Activated T-cell treated with anti-CD3 and anti-CD28 coated beads for 24 hours (primary cell): ENCODE measurements at places on chromosomes 3 and 15.

GRCh38 chr3:131561511-131561910 is 58.7 kb upstream of the MRPL3 start:
- no peak for DNase-seq

DNA sequence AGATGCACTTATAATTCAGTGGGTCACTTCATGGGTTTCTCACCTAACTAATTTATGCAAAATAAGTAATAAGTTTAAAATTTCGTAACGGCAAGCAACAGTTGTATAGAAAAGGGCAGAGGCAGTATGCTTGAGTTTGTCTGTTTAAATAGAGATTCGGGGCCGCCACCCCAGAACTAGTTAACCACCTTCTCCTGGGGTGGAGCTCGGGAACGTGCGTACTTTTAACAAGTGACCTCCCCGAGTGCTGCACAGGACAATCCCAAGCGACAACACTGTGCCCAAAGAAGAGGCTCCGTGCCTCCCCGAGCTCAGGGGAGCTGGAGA is 439 bp downstream of the SSR3 start:
- DNase-seq: no peak

- DNase-seq: no peak
Measured at GRCh38 chr3:156558389-156558788, 3.5 kb upstream of the SSR3 start.

GRCh38 chr15:88608607-88609181 is 12.4 kb upstream of the AEN start:
- DNase-seq: no peak

DNA sequence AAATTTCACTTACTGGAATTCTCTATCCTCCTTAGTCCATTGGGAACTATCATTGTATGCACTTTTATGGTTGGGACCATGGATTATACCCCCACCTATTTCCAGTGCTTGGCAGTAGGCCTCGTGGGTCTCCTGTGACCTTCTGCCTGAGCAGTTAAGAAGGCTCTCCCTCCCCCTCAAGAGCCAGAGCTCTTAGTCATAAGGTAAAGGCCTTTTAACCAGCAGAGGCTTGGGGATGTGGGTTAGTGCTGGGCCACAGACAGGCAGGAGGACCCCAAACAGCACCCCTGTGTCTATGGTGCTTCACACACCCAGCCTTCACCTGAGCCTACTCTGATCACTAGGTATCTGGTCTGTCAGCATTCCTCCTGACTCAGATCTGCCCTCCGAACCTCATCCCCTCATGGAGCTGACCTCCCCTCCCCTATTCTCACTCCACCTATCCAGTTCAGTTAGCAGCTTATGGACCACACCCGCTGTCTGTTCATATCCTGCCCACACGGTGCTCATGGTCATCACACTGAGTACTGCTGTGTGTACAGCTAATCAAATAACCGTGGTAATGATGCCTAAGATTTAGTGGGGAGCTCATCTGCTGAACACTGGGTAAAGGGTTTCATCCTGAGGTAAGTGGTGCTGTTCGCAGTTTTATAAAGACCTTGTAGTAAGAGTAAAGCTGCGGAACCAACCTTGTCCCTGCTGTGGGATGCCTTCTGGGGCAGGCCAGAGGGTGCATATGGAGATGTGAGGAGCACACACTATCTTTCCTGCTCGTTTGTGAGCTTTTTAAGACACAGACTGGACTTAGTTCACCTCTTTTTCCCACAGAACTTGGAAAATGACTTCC is 40.9 kb downstream of the KLHL18 start:
- DNase-seq: no peak

GRCh38 chr3:57756528-57757401 is 656 bp downstream of the SLMAP start:
- DNase-seq: peak; percentile 12

DNA sequence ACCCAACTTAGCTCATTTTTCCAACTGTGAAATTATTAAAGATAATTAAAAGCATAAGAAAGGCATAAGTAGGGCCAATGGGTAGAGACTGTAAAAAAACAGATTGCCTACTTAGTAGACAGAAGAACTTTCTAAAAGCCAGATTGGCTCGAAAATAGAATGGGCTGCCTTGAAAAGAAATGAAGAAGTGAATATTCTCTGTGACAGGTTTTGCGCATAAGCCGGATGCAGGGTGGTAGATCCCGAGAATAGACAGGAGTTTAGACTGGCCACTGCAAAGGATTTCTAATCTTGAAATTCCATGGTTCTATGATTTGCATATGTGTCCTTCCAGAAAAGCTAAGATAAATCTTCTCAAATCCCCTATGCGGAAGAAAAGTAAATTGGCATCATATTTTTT is 173.3 kb upstream of the ICE2 start:
- no peak for DNase-seq

GRCh38 chr15:42736178-42736792 is 643 bp downstream of the CDAN1 start:
- DNase-seq: peak; percentile 2

DNA sequence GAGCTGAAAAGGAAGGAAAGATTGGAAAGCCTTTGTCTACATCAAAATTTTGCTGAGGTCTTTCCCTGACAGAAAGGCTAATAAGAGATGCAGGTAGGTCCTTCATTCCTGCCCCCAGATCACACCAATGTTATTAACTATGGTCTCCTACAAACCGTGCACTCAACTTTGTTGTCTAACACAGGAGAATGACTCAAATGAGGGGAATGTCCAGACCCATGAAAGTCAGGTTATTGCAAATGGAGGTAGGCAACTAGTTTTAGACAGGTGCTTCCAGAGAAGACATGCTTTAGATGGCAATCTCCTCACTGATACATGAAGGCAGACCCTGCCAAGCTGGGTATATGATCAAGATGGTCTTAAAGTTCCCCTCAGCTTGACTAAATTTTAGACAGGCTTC is 51.0 kb downstream of the NFKBIZ start:
- DNase-seq: no peak

DNA sequence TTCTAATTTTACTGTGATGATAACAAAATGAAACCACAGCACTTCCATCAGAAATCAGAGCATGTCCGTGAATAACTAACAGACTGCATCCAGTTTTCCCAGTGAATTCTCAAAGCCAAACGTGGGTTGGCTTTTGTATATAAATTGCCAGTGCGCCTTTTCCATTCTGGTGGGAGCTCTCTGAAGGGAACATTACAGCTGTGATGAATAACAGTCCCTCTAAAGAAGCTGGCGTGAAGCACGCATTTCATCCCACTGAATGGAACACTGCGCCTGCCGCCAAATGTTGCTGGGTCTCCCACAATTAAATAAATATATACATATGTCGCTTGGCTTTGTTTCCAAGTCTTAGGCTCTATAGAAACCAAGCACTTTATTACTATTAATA is 113.0 kb upstream of the PFN2 start:
- DNase-seq: no peak

DNA sequence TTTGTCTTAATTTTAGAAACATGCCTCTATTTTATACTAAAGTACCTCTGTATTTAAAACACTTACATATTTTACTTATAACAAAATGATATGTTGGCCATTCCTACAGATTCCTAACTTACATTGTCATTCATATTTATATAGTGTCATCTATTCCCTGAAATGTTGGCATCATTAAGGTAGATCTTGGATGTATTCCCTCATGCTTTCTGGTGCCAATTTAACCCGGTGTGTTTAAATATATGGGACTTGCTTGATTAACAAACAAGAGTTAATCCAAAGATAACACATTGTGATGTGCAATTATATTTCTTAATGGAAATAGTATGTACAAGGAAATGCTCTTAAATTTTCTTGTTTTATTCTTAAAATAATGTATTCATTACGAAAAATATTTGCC is 352.3 kb downstream of the NAALADL2 start:
- DNase-seq: no peak

DNA sequence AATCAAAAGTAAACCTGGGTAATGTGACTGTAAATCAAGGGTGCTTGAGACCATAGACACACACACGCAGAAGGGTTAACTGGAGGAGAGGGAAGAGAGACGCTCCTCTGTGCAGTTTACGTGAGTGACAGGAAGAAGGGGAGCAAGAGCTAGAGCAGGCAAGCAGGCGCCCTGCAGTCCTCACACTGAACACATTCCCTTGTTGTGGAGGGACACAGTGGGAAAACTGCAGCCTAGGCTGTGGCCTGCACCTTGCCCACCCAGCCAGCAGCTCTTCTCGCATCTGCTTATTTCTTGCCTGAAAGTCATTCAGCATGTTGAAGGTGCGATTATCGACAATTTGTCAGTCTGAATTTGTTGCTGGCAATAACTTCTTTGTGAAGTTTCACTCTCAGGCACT is 24.2 kb downstream of the SOX2 start:
- no peak for DNase-seq

DNA sequence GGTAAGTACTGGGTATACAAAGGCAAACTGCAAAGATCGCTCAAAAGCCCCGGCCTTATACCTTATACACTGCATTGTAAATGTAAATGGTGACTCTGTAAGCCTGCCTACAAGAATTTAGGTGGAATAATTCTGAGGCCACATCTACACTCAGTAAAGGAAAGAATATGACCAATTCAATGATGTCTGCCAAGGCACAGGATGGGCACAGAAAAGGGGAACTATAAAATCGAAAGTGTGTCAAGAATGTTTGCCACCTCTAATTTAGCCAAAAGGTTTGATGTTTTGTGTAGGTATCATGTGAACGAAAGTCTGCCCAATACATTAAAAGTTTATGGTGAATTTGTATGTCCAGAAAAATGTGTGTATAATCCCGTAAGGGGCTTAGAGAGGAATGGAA is 96.1 kb downstream of the FOXP1 start:
- DNase-seq: no peak

GRCh38 chr3:126507886-126508285 is 9.7 kb downstream of the UROC1 start:
- DNase-seq: no peak

DNA sequence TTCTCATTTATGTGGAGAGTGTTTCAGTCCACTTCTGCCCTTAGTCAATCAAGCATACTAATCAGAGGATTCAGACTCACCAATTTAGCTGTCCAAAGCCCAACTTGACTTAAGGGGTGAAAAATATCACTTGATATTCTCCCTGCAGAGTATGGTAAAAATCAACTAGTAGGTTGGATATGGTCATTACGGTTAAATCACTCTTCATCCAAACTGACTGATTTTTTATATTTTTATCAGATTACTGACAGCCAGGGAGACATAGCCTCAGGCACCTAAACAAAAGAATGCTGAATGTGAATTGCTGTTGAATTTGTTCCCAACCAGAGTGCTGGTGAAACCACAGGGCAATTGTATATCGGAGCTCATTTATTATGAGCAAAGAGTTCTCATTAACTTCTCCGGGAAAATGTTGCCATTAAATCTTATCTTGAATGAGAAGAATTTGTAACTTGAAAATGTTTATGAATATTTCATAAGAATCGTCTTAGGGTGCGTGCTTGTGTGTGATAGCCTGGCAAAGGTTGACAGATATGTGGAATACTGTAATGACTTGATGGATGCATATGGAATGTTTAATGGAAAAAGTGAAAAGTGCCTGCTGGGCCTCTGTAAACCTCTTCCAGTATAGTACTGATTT is 411.2 kb downstream of the NAALADL2 start:
- DNase-seq: no peak

DNA sequence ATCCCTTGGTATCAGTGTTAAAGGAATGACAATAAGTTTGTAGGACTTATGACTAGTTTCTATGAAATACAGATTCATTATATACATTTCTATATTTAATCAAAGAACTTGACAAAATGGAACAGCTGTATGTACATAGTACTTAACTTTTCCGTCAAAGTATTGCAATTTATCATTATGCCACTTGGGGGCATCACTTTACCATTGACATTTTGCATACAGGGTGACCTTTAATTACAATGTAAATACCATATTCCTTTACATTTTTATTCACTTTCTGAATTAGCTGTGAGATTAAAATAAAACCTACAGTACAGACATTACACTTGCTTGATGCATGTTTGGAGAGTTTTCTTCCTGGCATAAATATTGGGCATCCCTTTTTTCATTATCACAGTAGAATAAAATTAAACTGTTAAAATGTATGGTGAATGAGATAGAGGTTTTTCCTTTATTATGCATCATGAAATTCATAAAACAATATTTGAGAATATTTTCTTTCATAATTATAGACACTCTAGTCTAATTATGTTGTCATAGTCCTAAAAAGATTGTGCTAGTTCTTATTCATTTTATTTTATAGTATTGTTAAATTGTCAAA is 6.9 kb downstream of the NEK11 start:
- no peak for DNase-seq

DNA sequence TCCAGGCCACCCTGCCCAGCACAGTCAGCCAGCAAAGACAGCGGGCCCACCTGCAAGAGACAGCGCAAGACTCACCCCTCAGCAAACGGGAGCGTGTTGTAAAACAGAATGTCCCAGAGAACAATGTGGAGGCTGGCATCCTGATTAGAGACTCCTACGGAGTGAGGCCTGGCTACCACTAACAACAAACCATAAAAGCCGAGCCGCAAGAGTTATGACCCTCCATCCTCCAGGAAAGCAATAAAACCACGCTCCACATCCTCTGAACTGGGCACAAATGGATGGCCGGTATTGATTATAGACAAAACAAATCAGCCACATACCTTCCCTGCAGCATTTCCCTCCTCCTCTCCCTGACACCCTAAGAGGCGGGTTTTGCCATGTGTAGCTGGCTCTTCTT is 75.8 kb upstream of the LIPC start:
- DNase-seq: no peak

DNA sequence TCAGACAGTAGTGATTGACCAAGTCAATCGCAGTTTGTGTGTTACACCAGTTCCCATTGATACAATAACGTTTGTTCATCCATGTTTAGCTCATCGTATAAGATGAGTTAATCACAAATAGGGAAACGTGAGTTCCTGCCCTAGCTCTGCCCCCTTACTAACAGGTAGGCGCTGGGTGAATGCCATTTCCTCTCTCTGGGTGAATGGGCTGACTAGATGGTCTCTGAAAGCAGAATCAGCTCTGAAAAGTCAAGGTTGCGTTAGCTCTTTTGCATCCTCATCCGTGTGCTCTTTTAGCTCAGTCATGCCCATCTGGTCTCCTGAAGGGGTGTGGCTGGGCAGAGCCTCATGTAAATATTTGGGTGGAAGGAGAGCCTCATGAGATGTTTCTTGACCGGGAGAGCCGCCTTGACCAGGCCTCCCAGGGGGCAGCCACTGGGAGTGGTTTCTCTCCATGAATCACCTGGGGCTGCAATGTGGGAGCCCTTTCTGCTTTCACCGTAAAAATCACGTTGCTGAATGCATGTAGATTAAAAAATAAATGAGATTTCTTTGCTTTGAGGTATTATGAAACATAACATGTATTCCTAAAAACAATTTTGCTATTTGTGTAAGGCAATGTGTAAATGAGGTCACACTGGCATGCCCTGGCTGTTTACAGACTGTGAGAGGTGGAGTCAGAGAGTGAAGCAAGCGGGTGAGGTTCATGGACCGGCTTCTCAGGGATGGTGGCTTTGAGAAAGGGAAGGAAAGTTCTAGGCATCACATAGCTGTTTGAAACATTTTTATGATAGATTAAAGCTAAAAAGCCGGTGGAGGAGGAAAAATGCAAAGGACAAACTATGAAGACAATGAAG is 108.4 kb upstream of the RASGRP1 start:
- DNase-seq: no peak

- DNase-seq: no peak
Measured at GRCh38 chr15:48373821-48374451, 42.7 kb downstream of the DUT start.
